C1 segment of cervical spinal cord (tissue), 14 donors: ENCODE measurements at places on chromosomes 4 and X.

- no peak for DNase-seq
Observed at GRCh38 chr4:150160473-150160872, 82.2 kb downstream of the DCLK2 start.

- DNase-seq = no peak
Observed at GRCh38 chrX:40247848-40248622, 150.3 kb upstream of the BCOR start.

DNA sequence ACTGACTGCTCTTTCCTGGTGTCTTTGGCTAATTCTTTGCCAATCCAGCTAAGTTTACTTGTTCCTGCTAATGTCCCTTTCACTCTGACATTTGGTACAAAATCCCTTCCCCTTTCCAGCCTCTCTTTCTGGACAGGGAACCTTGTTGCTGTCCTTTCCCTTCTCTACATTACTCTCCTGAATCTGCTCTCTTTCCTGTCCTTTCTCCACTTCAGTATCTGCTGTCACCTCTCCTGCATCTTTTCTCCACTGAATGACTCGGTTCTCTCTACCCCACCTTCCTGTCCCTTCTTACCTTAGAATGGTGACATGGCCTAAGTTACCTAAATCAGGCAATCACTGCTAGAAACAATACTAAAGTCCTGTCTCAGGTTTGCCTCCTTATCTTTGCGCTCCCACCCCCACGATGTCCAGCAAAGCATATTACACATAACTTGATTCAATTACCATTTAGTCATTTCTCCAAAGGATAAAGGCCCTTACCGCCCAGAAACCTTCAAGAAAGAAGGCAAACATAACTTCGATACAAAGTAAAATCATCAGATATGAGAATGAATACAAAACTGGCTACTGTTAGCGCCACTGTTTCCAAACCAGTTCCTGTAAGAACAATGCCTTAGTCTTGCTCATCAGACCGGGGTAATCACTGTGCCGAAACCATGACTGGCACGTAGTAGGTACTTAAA, 890 bp downstream of the BOD1L1 start:
- DNase-seq = no peak

- DNase-seq = no peak
Observed at GRCh38 chrX:141989815-141990214, 86.1 kb downstream of the MAGEC1 start.

DNA sequence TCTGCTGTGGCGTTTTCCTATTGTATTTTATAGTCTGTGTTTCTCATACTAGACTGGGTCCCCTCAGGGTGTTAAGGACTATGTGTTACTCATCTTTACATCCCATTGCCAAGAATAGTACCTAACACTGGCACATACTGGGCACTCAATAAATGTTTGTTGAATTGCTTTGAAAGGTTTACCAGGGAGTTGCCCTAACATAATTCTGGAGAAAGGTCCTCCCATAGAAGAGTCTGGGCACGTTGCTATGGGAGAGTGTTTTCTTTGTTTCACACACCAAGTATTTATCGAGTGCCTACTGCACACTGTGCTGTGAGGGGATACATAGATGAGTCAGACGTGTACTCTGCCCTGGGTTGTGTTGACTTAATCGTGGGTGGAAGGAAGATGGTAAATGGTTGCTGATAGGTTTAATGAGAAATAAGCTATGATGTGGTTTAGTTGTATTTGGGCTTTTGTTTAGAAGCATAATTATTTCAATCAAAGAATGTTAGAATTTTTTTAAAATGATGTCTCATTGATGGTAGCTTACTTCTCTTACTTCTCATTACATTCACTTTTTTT, 42.9 kb downstream of the AFF1 start:
- no peak for DNase-seq

- no peak for DNase-seq
Observed at GRCh38 chr4:41280010-41280409, 23.3 kb downstream of the UCHL1 start.

GRCh38 chr4:23728393-23728792, 161.5 kb downstream of the PPARGC1A start:
- no peak for DNase-seq

- no peak for DNase-seq
Observed at GRCh38 chrX:120090208-120090607, 12.7 kb upstream of the RHOXF2B start.

DNA sequence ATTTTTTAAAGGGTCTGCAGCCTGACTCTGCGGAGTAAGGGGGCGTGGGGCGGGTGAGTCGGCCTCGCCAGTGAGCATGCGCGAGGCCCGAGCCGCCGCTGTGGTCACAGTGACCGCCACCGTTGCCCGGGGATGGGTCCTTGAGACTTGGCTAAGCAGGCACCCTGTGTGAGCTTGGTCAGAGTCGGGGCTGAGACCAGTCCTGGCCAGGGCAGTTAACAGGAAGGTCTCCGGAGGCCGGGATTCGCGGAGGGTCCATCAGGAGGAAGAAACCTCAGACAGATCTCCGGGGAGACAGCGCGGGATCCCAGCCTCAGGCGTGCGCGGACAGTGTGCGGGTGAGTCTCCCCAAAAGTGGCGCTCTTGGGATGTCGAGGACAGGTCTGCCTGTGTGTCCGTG, 1384.4 kb upstream of the PCDH10 start:
- DNase-seq = no peak

DNA sequence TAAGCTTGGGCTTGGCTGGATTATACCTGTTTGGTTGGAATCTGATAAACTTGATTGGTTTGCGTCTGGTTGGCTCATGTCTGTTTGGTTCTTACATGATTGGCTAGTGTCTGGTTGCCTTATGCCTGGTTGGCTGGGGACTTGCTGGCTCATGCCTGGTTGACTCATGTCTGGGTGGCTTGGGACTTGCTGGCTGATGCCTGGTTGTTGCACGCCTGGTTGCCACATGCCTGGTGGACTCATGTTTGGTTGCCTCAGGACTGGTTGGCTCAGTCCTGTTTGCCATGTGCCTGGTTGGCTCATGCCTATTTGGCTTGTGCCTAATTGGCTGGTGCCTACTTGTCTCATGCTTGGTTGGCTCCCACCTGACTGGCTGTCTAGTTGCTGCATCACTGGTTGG, 104.5 kb downstream of the APOOL start:
- no peak for DNase-seq

DNA sequence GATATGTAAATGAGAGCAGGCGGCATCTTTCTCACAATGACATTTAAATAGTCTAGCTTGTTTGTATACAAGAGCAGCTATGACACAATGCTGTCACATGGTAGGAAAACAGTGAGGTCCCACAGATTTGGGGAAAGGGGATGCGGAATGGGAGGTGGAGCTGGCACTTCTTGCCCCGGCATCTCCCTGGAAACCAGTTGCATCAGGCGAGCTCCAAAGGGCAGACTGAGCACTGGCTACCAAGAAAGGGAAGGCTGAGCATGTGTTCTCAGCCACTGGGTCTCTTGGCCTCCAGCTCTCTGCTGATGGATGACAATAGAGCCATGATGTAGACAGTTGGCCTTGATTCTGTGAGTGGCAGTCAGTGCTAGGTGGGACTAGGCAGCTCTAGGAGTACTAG, 109.0 kb downstream of the UCHL1 start:
- no peak for DNase-seq

DNA sequence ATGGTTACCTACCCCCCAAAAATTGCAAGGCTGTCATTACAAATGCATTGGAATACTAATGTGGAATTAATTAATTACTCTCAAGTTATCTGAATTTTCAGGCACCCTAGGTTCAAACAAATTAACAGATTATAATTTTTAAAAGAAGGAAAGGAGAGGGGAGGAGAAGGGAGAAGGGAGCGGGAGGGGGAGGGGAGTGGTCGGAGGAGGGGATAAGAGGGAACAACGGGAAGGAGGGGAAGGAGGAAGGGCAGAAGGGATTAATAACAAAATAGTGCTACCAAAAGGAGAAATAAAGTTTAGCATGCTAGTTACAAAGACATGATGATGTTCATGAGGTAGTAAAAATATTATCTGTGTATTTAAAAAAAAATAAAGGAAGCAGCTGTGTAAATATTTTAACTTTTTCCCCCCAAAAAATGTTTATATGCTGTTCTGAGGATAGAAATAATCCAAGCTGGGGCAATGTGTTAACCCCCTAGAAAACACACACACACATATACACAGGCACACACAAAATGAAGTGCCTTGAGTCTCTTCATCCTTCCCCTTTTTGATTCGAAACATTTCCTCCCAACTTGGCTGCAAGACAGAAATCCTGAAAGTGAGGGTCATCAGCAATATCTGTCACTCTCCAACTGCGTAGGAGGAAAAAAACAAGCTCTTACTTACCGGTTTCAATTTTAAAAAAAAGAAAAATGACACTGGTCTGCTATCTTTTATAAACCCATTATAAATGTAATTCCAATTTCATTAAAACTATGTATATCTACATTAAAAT, 58.8 kb downstream of the PPP3CA start:
- DNase-seq = no peak

GRCh38 chr4:168099195-168099594, 6.9 kb downstream of the ANXA10 start:
- DNase-seq = no peak

GRCh38 chr4:15718959-15719358, 16.1 kb downstream of the BST1 start:
- DNase-seq = no peak

DNA sequence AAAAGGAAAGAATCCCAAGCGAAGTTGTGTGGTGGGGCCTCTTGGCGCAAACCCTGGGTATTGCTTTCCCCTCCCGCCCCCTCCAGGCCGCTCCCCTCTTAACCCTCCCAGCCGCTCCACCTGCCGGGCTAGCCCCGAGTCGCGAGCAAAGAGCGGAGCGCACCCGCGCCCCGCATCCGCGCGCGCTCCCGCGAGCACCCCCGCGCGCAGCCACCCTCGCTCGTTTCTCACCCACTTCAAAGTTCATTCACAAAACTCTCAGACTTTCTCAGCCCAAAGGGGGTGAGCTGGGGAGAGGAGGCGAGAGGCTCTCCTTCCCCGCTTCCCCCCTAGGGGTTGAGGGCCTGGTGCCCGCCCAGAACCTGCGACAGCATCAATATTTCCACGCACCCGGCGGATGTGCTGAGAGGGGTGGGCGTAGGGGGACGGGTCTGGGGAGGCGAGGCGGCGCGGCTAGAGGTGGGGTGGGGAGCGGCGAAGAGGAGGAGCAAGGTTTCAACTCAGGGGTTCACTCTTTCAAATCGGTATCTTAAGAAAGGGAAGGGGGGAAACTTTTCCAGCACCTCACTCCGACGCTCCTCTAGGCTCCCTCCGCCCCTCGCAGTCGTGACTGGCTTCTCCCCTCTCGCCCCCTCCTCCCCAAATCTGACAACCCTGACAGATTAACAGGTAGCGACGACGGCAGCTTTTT, 1.8 kb downstream of the MAML3 start:
- peak; percentile 79 for DNase-seq

DNA sequence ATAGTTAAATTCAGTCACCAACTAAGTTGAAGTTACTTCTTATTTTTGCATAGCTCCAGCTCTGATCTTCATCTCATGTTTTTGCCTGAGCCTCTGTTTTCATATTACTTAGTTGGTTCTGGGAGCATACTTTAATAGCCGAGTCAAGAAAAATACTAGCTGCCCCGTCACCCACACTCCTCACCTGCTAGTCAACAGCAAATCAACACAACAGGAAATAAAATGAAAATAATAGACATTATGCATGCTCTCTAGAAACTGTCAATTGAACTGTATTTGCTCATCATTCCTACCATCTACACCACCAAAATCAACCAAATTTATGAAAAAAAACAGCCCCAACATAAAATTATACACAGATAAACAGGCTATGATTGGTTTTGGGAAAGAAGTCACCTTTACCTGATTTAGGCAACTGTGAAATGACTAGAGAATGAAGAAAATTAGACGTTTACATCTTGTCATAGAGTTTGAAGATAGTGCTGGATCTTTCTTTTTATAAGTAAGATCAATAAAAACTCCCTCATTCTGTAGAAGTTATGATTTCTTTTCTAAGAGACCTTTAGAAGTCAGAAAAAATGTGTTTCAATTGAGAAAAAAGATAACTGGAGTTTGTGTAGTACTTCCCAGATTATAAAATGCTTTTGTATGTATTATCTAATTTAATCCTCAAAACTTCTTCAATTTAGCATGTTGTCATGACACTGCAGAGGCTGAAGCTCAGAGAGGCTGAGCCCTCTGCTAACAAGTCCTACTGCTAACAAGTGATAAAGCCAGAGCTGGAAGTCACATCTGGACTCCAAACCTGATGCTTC, 7.0 kb downstream of the ALB start:
- DNase-seq = no peak

DNA sequence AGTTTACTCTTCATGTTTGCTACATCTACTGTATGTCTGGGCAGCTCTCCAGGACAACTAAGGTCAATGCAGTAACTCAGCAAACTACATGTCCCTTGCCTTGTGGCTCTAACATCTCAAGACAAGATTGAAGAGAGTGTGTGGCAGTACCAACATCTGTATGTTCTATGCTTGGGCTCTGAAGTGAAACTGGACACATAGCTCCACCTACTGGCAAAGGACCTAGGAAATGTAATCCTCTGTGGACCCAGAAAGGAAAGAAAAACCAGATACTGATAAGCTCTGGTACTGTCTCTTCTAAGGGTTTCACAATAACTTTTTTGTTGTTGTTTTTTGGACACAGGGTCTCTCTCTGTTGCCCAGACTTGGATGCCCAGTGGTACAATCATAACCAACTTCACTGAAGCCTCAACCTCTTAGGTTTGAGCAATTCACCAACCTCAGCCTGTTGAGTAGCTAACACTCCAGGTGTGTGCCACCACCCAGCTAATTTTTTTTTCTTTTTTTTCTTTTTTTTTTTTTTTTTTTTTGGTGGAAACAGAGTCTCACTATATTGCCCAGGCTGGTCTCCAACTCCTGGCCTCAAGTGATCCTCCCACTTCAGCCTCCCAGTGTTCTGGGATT, 64.1 kb downstream of the QDPR start:
- DNase-seq = no peak

DNA sequence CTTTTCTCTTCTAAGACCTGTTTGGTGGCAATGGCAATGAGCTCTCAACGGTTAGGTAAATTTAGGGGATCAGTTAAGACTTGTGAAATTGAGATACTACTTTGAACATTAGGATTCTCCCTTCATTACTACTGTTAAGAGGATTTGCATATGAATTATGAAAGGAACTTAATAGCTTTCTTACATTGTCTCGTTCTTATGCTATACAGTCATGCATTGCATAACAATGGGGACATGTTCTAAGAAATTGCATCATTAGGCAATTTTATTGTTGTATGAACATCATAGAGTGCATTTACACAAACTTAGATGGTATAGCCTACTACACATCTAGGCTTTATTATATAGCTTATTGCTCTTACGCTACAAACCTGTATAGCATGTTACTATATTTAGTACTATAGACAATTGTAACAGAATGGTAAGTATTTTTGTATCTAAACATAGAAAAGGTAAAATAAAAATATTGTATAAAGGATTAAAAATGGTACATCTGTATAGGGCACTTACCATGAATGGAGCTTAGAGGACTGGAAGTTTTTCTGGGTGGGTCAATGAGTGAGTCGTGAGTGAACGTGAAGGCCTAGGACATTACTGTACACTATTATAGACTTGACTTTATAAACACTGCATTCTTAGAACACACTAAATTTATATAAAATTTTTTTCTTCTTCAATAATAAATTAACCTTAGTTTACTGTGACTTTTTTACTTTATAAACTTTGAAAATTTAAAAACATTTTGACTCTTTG, 62.5 kb downstream of the PAQR3 start:
- DNase-seq = no peak
